ENCODE measurements at places on chromosomes 7 and 10. TPM values are rescaled to one million over a fixed set of nuclear protein-coding genes. Genes with fewer than 3 reads are reported as not detected.

GRCh38 chr7:2017914-2018568 is 214.7 kb downstream of the MAD1L1 start:
- no peak for DNase-seq

GRCh38 chr7:151762583-151763245 is 114.2 kb downstream of the PRKAG2 start:
- DNase-seq: no peak

DNA sequence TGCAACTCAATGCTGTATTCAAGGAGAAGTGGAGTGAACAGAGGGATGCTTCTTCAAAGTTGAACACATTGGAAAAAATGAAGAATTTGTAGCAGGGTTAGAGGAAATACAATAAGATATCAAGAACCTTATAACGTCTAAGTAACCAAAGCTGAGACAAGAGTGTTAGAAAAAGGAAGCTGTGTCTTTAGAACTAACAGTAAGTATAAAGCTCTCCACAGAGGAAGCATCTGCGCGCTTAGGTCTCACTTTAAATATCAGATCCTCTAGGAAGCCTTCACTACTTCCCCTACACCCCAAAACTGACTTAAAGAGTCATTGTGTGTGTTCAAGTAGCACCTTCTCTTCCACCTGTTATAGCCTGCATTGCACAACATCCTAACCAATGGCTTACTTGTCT is 43.0 kb downstream of the CH25H start:
- no peak for DNase-seq

- DNase-seq: no peak
These were observed 364.0 kb downstream of the GFRA1 start for GRCh38 chr10:115909037-115909436.

GRCh38 chr7:8151161-8151725 is 110.7 kb downstream of the ICA1 start:
- no peak for DNase-seq

GRCh38 chr7:31105256-31105950 is 53.3 kb downstream of the ADCYAP1R1 start:
- DNase-seq: no peak

GRCh38 chr10:5355594-5356301 is 9.0 kb upstream of the UCN3 start:
- DNase-seq: no peak

DNA sequence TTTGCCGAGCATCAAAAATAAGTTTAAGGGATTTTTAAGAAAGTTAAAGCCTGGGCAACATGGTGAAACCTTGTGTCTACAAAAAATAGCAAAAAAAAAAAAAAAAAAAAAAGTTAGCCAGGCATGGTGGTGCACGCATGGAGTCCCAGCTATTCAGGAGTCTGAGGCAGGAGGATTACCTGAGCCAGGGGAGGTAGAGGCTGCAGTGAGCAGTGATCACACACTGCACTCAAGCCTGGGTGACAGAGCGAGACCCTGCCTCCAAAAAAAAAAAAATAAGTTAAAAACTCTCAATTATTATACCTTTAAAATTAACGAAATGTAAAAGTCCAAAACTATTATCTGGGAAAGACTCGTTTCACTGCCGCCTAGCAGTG is 35.0 kb upstream of the DAGLB start:
- no peak for DNase-seq

DNA sequence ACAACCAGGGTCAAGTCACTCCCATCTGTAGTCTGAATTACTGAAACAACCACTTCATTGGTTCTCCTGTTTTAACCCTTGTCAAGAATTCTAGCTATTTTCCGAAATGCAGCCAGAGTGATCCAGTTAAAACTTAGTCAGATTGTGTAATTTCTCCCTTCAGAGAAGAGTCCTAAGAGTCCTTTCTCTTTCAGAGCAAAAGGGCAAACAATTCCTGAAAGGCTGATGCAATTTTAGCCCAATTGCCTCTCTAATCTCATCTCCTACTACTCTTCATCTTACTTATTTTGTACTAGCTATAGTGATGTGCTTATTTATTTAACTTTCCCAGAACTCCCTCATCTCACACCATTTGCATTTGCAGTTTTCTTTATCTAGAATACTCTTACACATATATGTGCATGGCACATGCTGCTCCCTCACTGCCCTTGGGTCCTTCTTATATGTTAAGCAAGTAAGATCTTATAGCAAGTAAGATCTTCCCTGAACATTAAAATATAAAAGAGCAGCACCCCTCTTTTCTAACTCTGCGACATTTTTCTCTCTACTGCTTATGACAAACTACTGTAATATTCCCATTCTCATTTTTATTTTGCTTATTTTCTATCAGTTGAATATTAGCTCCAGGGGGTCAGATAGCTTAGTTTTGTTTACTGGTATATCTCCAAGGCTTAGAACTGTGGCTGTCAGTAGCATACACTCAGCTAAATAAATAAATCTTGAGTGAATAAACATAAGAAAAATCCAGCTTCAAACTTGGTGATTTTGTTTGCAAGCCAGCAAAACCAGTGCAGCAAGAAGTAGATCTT is 44.6 kb downstream of the HGF start:
- DNase-seq: peak; percentile 29

- DNase-seq: no peak
These were observed 11.6 kb upstream of the ENTPD7 start for GRCh38 chr10:99647601-99648151.

Gene INSYN2A
- 0.66 TPM for total RNA-seq

Gene IKZF5
- total RNA-seq: 3.1 TPM

Gene RNF133
- 0.50 TPM for total RNA-seq

Gene FAM25G
- not detected for total RNA-seq

Gene RBP3
- total RNA-seq: not detected
